Bronchial epithelial cell (primary cell): ENCODE measurements at places on chromosomes 16 and 17. TPM values are rescaled to one million over a fixed set of nuclear protein-coding genes. Genes with fewer than 3 reads are reported as not detected.

DNA sequence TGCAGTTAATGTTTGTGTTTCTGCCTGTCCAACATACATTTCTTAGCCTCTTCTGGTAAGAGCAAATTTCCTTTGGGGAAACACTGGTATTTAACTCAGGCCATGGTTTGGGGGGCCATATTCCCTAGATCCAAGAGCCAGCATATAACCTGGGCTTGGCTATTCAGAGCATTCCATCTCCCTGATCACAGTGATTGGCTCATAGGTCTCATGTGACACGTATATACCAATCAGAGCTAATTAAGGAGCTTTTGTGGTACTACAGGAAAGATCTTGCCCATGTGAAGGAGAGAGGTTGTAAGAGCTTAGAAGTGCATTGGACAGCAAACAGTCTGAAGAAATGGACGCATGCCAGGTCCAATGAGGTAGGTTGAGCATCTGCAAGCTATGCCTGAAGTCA, 33.4 kb upstream of the GPR139 start:
- no peak for DNase-seq

GRCh38 chr17:74949455-74950115, 13.9 kb downstream of the OTOP3 start:
- no peak for DNase-seq

DNA sequence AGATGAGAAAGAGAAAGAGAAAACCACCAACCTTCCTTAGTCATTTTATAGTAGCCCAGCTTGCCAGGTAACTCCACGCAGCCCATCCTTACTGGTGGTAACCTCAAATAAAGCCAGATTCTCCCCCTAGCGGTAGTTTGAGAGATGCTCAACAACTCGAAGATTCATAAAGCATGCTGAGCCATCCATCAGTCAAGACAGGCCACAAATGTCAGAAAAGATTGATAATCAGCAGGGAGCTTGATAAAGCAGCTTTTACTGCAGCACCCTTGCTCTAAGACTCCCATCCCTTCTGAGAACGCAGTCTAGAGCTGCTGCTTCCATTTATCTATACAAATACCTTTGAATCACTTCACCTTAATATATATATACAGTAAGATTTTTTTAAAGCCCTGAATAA, 451.5 kb upstream of the HSBP1 start:
- peak; percentile 76 for DNase-seq

- DNase-seq = no peak
Measured at GRCh38 chr16:58624209-58624608, 5.4 kb downstream of the CNOT1 start.

GRCh38 chr17:51670899-51671298, 410.6 kb downstream of the UTP18 start:
- no peak for DNase-seq

DNA sequence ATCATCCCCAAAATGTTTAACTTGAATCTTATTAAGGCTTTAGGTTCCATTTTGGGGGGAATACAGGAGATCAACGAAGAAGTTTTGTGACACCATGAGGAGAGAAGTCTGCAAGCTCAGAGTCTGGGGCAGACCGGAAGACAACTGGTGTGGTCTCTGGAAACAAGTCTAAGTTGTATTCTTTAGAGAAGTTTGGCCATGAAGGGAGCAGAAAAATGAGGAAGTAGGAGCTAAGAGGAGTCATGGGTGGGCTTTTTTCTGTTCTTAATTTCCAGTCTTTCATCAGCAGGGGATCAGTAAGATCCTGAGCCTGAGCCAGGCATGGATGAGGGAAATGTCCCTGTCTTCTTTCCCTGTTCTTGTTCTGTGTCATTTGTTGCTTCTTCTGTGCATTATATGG, 35.8 kb upstream of the NF1 start:
- no peak for DNase-seq

- DNase-seq = no peak
Measured at GRCh38 chr16:63067141-63067540, 1030.9 kb upstream of the CDH8 start.

- DNase-seq = no peak
Measured at GRCh38 chr16:72786606-72787005, 261.3 kb downstream of the ZFHX3 start.

DNA sequence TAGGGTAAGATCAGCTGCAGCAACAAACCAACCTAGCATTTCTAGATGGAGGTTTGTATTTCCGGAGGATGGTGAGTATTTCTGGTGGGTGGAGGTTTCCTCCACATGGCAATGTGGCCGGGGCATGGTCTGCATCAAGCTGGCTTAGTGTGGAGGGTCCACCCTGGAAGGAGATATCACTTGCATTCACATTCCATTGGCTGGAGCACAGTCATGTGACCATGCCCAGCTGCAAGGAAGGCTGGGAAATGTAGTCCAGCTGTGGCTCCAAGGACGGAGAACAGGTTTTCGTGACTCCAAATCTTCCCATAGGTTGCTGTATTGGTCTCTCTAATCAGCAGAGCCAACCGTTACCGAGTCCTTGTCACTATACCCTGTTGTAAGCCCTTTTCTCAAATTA, 68.7 kb downstream of the RAI1 start:
- peak; percentile 76 for DNase-seq

GRCh38 chr16:12449795-12450194, 353.9 kb downstream of the CPPED1 start:
- peak; percentile 27 for DNase-seq

GRCh38 chr17:14144508-14144907, 75.2 kb downstream of the COX10 start:
- no peak for DNase-seq

- DNase-seq = no peak
Measured at GRCh38 chr17:18182110-18182977, 1.3 kb upstream of the ALKBH5 start.

DNA sequence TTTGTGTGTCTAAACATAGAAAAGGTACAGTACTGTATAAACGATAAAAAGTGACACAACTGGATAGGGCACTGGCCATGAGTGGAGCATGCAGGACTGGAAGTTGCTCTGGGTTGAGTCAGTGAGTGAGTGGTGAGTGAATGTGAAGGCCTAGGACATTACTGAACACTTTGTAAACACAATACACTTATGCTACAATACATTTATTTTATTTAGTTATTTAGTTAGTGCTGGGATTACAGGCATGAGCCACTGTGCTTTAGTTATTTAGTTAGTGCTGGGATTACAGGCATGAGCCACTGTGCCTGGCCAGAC, 4.6 kb downstream of the CFAP20 start:
- DNase-seq = peak; percentile 70

DNA sequence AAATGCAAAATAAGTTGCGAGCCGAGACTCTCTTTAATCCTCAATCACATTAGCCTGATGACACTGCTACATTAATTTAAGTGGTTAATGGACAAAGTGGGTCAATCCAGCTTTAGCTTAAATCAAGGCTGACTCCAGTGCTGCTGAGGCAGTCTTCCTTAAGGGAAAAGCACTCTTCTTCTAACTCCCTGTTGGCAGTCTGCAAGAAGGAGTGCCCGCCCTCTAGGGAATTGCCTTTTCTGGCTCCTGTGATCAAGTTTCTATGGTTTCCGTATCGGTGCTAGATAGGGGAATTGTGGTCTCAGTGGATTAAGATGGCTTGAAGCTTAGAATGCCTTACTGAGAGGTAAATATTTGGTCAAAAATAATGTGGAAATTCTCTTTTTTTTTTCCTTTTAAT, 41.0 kb downstream of the HS3ST3B1 start:
- DNase-seq = no peak

GRCh38 chr17:16415031-16415924, at the start of gene TRPV2:
Gene TRPV2 (plus strand): TSS chr17:16415571. CDS start chr17:16417669, 2,098 bp downstream.
- no peak for DNase-seq

DNA sequence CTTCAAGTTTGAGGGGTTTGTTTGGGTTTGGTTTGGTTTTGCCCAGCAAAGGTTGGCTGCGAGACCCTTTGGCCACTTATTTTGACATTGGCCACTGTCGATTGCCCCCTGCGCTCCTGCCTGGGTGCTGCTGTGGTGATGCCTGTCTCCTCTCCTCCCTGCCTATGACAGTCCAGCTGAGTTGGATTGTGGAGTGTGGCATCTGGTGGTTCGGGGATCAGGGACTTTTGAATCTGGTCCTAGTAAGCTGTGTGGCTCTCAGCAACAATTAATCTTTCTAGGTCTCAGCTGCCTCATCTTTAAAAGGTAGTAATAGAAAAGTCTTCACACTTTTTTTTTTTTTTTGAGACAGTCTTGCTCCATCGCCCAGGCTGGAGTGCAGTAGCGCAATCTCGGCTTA, 27.1 kb downstream of the CDK5RAP3 start:
- DNase-seq = no peak

GRCh38 chr16:77986011-77986740, 36.2 kb upstream of the CLEC3A start:
- DNase-seq = no peak

DNA sequence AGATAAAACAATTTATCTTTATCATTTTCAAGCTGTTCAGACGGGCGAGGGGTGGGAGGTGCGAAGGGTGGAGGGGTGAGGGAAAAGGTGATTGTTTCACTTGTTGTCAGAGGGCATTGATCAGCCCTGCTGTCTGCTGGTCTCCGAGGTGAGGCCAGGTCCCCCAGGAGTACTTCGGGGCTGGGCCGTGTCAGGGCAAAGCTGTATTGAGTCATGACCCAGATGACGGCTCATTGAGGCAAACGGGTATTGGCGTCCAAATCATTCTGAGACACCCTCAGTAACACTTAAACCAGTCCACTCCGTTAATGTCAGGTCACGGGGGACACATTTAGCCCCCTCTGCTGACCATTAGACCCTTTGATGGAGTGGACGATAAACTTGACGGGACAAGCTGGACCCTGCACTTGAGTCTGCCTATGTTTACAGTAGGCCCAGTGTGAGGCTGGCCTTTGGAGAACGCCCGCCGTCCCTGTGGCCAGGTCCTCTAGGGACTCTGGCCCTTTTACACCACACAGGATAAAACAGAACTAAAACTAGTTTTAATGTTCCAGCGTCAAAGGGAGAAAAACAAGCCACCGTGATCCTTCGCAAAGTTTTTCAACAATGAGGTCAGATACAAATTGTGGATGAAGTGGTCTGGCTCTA, 502.2 kb upstream of the ZFHX3 start:
- no peak for DNase-seq

DNA sequence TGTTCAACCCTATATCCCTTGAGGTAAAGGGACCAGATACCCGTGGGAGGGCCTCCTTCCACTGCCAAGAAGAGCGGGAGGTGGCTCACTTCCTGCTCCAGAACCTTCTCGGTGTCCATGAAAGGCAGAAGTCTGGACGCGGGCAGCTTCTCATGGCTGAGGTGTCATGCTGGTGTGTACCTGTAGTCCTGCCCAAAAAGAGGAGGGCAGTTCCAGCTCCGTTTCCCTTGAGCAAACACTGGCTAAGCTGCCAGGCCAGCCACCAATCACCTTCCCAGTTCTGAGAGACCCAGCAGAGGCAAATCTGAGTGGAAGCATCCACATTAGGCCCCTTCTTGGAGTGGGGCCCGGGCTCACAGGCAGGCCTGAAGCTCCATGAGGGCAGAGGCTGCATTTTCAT, 5.6 kb downstream of the TMEM11 start:
- no peak for DNase-seq

DNA sequence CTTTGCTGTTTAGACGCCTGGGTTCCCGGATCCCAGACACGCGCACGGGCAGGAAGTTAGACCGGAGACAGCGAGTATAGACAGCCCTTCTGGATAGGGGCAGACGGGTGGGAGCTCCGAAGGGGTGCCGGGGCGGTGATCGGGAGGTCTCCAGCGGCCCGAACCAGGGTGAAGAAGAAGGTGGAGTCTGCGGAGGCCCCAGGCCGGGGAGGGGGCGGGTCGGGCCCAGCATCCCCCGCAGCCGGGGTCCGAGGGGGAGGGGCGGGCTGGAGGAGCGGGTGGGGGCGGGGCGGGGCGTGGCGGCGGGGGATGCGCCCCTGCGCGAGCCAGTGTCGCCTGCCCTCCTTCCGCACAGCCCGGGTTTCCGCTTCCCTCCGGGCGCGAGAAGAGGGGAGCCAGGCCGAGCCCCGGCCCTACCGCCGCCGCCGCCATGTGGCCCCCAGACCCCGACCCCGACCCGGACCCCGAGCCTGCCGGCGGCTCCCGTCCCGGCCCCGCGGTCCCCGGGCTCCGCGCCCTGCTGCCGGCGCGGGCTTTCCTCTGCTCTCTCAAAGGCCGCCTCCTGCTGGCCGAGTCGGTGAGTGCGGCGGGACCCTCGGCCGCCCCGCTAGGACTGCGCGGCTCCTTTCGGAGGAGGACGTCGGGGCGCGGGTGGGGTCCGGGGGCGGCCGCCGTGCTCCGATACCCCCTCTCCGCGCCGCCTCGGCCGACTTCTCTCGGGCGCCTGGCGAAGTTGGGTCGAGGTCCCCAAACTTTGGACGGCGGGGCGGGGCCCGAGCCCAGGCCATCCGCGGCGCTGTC, at the start of gene CMTM3:
CMTM3 (plus strand) TSS at position 329 of the 801 bp plus-strand sequence; CDS start at position 431, 102 bp downstream.
- no peak for DNase-seq

GRCh38 chr17:2244545-2245525, 58.8 kb downstream of the SMG6 start:
- peak; percentile 63 for DNase-seq

DNA sequence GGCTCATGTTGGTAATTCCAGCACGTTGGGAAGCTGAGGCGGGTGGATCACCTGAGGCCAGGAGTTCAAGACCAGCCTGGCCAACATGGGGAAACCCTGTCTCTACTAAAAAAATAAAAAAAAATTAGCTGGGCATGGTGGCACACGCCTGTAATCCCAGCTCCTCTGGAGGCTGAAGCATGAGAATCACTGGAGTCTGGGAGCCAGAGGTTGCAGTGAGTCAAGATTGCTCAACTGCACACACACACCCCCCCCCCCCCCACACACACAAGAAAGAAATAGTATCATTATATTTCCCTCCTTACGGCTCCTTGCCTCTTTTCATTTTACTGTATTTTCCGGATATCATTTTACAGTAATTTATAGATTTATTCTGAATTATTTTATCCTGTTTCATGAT, 963.1 kb upstream of the GOT2 start:
- DNase-seq = no peak

- no peak for DNase-seq
Measured at GRCh38 chr16:89727406-89728120, 6.2 kb downstream of the ZNF276 start.

DNA sequence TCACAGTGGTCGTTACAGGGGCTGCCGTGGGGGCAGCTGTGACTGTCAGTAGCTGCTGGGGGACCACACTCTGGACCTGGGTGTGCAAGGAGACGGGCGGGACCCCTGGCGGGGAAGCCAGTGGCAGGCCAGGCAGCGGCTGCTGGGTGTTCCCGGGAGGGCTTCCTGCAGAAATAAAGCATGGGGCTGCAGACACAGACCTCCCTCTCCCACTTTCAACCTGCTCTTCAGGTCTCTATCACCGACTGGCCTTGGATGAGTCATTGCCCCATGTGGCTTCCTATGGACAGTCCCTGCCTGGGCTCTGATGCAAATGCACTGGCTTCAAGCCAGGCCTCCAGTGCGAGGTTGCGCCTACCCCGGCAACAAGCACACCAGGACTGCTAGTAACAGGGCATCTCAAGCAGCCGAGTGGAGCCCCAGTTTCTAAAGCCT, 17.2 kb downstream of the SREBF1 start:
- DNase-seq = peak; percentile 86

The EPOP gene
- total RNA-seq = 2.4 and 4.2 TPM in 2 replicates

The NACA2 gene
- total RNA-seq = not detected in 2 replicates

The ITGAX gene
- under 0.01 TPM in 1 of 2 replicates, not detected in the other for total RNA-seq

The SLC38A7 gene
- 23.4 and 27.9 TPM in 2 replicates for total RNA-seq

The CLEC18C gene
- total RNA-seq = 0.13 TPM in 1 of 2 replicates, not detected in the other

The ARL5C gene
- not detected in 2 replicates for total RNA-seq

The EMC8 gene
- 22.8 and 26.3 TPM in 2 replicates for total RNA-seq

The CD300LF gene
- not detected in 2 replicates for total RNA-seq

The RHBDL1 gene
- 9.2 and 14.0 TPM in 2 replicates for total RNA-seq

The KRT35 gene
- total RNA-seq = not detected in 2 replicates
